ENCODE measurements at places on chromosomes 3 and 15. TPM values are rescaled to one million over a fixed set of nuclear protein-coding genes. Genes with fewer than 3 reads are reported as not detected.

- H3K4me3 ChIP-seq = no peak overlapping the region
- DNase-seq = no peak
- H3K27me3 ChIP-seq = no peaks in the 10 kb centered on the region
- H3K36me3 ChIP-seq = no peaks in the 10 kb centered on the region
These were observed 50.9 kb upstream of the OSTN start for GRCh38 chr3:191148131-191148530.

DNA sequence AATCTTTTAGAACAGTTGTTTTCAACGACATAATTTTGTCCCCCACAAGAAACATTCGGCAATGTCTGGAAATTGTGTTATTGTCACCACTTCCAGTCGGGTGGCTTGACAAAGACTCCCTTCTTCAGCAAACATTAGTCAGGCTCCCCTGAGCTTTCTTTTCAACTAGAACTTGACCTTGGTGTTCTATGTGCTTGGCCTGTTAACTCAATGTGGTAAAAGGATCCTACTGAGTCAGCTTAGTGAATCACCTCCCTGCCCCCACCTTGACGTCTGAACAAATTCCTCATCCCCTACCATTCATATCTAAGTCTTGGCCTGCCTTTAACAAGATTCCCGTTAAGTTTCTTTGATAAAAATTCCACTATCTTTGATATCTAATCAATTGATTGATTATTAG, 465.0 kb upstream of the ROBO1 start:
- no peak overlapping the region for H3K27ac ChIP-seq
- peaks cover 2% of the 10 kb centered on the region for H3K27me3 ChIP-seq
- H3K36me3 ChIP-seq = no peaks in the 10 kb centered on the region
- peaks cover 9% of the 10 kb centered on the region for H3K4me1 ChIP-seq
- DNase-seq = no peak

DNA sequence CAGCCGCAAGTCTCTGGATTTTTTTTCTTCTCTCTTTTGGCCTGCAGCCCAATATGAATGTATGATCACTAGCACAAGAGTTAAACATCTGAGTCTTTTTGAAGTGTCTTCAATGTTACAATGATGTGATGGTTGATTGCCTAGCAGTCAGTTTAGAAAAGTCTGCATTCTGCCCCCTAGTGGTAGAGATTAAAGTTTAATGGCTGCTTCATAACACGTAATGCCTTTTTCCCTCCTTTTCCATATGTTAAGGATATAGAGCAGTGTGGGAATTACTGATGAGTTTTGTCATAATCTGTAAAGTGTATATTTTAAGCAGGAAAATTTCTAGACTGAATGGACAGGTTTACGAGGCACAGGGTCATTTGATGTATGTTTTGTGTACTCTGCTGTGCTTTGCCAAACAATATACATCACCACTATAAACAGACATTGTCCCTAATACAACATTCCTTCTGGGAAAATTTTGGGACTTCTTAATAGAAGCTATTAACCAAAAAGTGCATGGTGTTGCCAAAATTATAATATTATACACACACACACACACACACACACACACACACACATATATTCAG, 1038.5 kb upstream of the NR2F2 start:
- DNase-seq = no peak
- peaks cover 10% of the 10 kb centered on the region for H3K4me1 ChIP-seq
- no peak overlapping the region for H3K27ac ChIP-seq
- H3K4me3 ChIP-seq = no peak overlapping the region
- peaks cover 3% of the 10 kb centered on the region for H3K27me3 ChIP-seq

GRCh38 chr3:149610351-149611105, 47.3 kb downstream of the WWTR1 start:
- peak overlapping the region; percentile 11 for H3K27ac ChIP-seq
- H3K27me3 ChIP-seq = no peaks in the 10 kb centered on the region
- peaks cover 6% of the 10 kb centered on the region for H3K4me1 ChIP-seq
- DNase-seq = no peak
- no peaks in the 10 kb centered on the region for H3K36me3 ChIP-seq

DNA sequence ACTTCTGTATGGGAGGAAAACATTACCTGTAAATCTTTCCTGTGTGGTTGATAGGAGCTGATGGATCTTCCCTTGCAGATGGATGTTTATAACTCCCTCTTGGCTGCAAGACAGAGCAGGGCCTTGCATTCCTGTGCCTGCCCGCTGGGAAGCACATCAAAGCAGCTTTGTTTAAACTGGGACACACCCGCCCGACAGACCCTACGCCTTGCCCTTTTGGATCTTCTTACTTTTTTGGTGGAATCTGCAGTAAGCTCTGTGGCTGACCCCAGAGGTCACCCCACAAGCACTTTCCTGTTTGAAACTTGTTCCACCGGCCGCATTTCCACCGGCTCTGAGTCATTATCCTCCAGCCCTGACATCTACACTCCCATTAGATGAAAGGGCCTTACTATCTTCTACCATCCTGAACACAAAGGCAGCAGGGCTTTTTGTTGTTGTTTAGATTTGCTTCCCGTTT, 244.1 kb upstream of the STT3B start:
- no peaks in the 10 kb centered on the region for H3K36me3 ChIP-seq
- H3K4me3 ChIP-seq = no peak overlapping the region
- H3K27me3 ChIP-seq = no peaks in the 10 kb centered on the region
- H3K27ac ChIP-seq = no peak overlapping the region

DNA sequence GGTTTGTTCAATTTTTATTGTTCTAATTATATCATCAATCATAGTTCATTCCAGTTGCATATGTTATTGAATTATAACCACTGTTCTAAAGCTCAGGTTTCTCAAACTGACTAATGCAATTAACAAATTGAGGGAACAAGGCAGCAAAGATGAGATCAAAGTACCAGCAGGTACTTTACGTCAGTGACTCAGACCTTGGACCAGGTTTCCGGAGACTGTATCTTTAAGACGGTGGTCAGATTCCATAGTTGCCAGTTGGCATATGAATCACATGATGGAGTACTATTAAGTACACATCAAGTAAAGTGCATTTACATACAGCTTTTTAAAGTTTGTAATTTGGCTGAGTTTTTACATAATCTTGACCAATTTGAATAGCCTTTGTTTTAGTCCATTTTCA, 583.6 kb upstream of the ROBO2 start:
- no peaks in the 10 kb centered on the region for H3K4me1 ChIP-seq
- H3K27ac ChIP-seq = no peak overlapping the region
- no peaks in the 10 kb centered on the region for H3K36me3 ChIP-seq
- H3K27me3 ChIP-seq = no peaks in the 10 kb centered on the region
- no peak overlapping the region for H3K4me3 ChIP-seq

DNA sequence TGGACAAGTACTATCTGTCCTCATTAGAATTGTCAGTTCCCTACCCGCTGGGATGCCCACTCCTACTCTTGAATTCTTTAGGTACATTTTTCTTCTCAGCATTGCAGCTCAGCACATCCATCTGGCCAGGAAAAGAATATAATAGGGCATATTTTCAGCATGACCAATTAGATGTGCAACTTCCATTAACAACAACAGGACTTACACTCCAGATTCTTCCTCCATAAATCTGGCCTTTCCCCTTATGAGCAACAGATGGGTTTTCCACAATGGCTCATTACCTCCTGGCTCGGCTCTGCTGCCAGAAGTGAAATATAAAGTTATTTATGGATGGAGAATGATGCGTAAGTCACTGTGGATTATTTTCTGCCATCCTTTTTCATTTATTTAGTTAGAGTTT, 443.8 kb upstream of the TGFBR2 start:
- DNase-seq = no peak
- H3K27ac ChIP-seq = no peak overlapping the region
- no peaks in the 10 kb centered on the region for H3K36me3 ChIP-seq
- no peak overlapping the region for H3K4me3 ChIP-seq
- no peaks in the 10 kb centered on the region for H3K27me3 ChIP-seq
- H3K4me1 ChIP-seq = no peaks in the 10 kb centered on the region

- H3K27me3 ChIP-seq = peaks cover 2% of the 10 kb centered on the region
- H3K36me3 ChIP-seq = peaks cover 8% of the 10 kb centered on the region
These were observed 357.2 kb downstream of the CLSTN2 start for GRCh38 chr3:140292170-140292569.

DNA sequence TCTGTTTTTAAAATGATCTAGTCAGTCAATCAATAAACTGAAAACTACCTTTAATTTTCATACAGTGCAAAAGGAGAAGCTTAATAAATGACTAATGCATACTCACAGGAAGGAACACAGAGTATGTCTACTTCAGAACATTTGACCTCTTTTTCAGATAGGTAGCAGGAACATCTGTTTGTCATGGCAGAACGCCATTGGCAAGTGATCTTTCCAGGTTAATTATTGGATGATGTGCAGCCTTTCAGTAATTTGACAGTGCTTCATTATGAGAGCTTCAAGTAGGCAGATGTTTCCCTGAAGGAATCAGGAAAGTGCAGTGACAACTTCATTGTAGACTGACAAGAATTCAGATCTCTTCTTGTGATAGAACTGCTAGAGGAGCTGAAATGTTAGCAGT, 325.0 kb downstream of the OTOL1 start:
- no peaks in the 10 kb centered on the region for H3K27me3 ChIP-seq
- no peaks in the 10 kb centered on the region for H3K36me3 ChIP-seq
- DNase-seq = no peak
- H3K27ac ChIP-seq = peak overlapping the region; percentile 94
- peak overlapping the region; percentile 56 for H3K4me3 ChIP-seq

- H3K27ac ChIP-seq = no peak overlapping the region
- no peaks in the 10 kb centered on the region for H3K36me3 ChIP-seq
- H3K4me3 ChIP-seq = no peak overlapping the region
- no peak for DNase-seq
- no peaks in the 10 kb centered on the region for H3K27me3 ChIP-seq
- peaks cover 5% of the 10 kb centered on the region for H3K4me1 ChIP-seq
These were observed 2.5 kb upstream of the PLCH1 start for GRCh38 chr3:155747286-155747945.

GRCh38 chr3:150449169-150449721, 41.1 kb downstream of the TSC22D2 start:
- H3K27me3 ChIP-seq = no peaks in the 10 kb centered on the region
- no peaks in the 10 kb centered on the region for H3K36me3 ChIP-seq

DNA sequence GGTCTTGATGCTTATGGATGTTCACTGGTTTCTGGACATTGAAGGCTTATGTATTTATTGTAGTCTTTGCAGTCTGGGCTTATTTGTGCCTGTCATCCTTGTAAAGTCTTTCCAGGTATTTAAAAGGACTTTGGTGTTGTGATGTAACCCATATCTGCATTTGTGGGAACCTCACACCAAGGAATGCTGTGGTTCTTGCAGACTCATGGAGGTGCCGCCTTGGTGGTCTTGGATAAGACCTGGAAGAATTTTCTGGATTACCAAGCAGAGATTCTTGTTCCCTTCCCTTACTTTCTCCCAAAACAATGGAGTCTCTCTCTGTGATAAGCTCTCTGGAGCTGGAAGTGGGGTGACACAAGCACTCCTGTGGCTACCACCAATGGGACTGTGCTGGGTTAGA, 363.5 kb upstream of the NECTIN3 start:
- peaks cover 5% of the 10 kb centered on the region for H3K27me3 ChIP-seq
- no peaks in the 10 kb centered on the region for H3K4me1 ChIP-seq
- no peak overlapping the region for H3K27ac ChIP-seq
- H3K36me3 ChIP-seq = no peaks in the 10 kb centered on the region
- H3K4me3 ChIP-seq = no peak overlapping the region

GRCh38 chr15:42289166-42289565, 15.9 kb upstream of the TMEM87A start:
- no peaks in the 10 kb centered on the region for H3K4me1 ChIP-seq
- no peak for DNase-seq
- no peaks in the 10 kb centered on the region for H3K27me3 ChIP-seq
- no peaks in the 10 kb centered on the region for H3K36me3 ChIP-seq
- H3K4me3 ChIP-seq = no peak overlapping the region

- H3K36me3 ChIP-seq = peaks cover under 1% of the 10 kb centered on the region
- H3K27me3 ChIP-seq = peaks cover 4% of the 10 kb centered on the region
- H3K27ac ChIP-seq = no peak overlapping the region
- no peak overlapping the region for H3K4me3 ChIP-seq
- no peaks in the 10 kb centered on the region for H3K4me1 ChIP-seq
These were observed 145.7 kb upstream of the PLAAT1 start for GRCh38 chr3:193095366-193095765.

CPLX3 gene
- total RNA-seq = 0.32 TPM

CACNA2D3 gene
- total RNA-seq = 10.0 TPM

LRRIQ4 gene
- 0.29 TPM for total RNA-seq

OR4F6 gene
- not detected for total RNA-seq
